ENCODE measurements at places on chromosomes 5 and 9. TPM values are rescaled to one million over a fixed set of nuclear protein-coding genes. Genes with fewer than 3 reads are reported as not detected.

Gene PCDHB6
- 0.24 TPM for total RNA-seq

Gene TMC1
- 0.31 TPM for total RNA-seq

Gene TTC23L
- total RNA-seq, result 1.6 TPM

Gene LCN2
- 3.0 TPM for total RNA-seq

Gene CFAP90
- 0.33 TPM for total RNA-seq

Gene SCGB3A2
- 57.3 TPM for total RNA-seq

Gene SOHLH1
- not detected for total RNA-seq

Gene MLANA
- total RNA-seq, result not detected

Gene SUSD3
- 13.2 TPM for total RNA-seq

Gene ZDHHC11B
- total RNA-seq, result 3.1 TPM

Gene ALDOB
- total RNA-seq, result 0.85 TPM

Gene ENHO
- 27.9 TPM for total RNA-seq

Gene POMT1
- total RNA-seq, result 36.4 TPM

Gene CACNA1B
- total RNA-seq, result 11.5 TPM

Gene CFAP157
- 0.07 TPM for total RNA-seq

- DNase-seq, result no peak
These were observed 708 bp upstream of the CSNK1G3 start for GRCh38 chr5:123511290-123511647.

DNA sequence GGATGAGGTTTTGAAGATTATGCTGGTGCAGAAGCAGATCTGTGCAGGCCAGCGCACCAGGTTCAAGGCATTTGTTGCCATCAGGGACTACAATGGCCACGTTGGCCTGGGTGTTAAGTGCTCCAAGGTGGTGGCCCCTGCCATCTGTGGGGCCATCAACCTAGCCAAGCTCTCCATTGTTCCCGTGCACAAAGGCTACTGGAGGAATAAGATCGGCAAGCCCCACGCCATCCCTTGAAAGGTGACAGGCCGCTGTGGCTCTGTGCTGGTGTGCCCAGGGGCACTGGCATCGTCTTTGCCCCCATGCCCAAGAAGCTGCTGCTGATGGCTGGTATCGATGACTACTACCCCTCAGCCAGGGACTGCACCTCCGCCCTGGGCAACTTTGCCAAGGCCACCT, 142.5 kb downstream of the SPATA31D1 start:
- no peak for DNase-seq

- no peak for DNase-seq
These were observed 19.7 kb downstream of the MYO10 start for GRCh38 chr5:16916262-16916878.

- no peak for DNase-seq
These were observed 195.9 kb upstream of the PPP1R26 start for GRCh38 chr9:135283671-135284070.

- DNase-seq, result no peak
These were observed 235.8 kb downstream of the YTHDC2 start for GRCh38 chr5:113749334-113749733.

- DNase-seq, result no peak
These were observed 12.8 kb downstream of the C5orf63 start for GRCh38 chr5:127060470-127060985.

DNA sequence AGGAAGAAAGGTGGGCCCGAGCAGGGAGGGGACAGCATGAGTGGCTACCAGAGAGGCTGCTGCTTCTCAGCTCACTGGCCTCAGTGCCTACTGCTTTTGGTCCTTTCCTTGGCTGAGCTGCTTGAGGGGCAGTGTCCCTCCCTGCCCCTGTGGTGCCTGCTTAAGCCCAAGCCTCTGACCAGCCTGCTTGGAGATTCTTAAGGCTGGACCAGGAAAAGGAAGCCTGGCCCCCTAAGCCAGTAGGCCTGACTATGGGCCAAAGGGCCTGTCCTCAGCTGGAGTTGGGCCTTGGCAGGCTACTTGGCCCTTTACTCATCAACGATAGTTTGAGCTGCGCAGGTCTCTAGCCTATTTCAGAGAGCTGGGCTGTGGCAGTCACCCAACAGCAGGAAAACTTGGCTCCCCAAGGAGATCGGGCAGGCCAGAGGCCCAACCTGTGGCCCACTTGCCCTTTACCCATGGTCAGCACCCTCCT, 24.9 kb downstream of the TCF7 start:
- no peak for DNase-seq

GRCh38 chr9:36328798-36329411, 70.7 kb upstream of the GNE start:
- no peak for DNase-seq

- peak; percentile 87 for DNase-seq
These were observed 193.8 kb upstream of the ZNF618 start for GRCh38 chr9:113682297-113682771.

DNA sequence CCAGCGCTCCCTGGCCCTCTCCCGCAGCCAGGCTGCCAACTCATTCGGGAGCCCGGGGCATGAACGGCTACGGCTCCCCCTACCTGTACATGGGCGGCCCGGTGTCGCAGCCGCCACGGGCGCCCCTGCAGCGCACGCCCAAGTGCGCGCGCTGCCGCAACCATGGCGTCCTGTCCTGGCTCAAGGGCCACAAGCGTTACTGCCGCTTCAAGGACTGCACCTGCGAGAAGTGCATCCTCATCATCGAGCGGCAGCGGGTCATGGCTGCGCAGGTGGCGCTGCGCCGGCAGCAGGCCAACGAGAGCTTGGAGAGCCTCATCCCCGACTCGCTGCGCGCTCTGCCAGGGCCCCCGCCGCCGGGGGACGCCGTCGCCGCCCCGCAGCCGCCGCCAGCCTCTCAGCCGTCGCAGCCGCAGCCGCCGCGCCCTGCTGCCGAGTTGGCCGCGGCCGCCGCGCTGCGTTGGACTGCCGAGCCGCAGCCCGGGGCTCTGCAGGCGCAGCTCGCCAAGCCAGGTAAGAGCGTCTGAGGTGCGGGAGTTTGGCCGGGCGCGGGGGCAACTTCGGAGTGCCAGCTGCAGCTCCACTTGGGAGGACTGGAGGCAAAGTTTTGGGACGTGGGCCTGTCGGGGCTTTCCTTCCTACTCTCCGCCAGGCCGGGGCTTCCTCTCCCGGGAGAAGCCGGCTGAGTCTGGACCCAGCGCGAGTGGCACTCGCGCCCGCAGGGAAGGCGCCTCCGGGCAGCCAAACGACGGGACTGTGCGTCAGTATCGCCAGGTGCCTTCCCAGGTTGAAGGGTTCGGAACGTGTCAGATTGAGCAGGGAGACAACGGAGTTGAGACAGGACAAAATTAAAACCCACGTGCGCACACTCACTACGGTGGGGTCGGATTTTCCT, 735 bp downstream of the DMRT3 start:
- DNase-seq, result peak; percentile 57

GRCh38 chr9:97857606-97858392, 4.8 kb downstream of the FOXE1 start:
- DNase-seq, result peak; percentile 46

DNA sequence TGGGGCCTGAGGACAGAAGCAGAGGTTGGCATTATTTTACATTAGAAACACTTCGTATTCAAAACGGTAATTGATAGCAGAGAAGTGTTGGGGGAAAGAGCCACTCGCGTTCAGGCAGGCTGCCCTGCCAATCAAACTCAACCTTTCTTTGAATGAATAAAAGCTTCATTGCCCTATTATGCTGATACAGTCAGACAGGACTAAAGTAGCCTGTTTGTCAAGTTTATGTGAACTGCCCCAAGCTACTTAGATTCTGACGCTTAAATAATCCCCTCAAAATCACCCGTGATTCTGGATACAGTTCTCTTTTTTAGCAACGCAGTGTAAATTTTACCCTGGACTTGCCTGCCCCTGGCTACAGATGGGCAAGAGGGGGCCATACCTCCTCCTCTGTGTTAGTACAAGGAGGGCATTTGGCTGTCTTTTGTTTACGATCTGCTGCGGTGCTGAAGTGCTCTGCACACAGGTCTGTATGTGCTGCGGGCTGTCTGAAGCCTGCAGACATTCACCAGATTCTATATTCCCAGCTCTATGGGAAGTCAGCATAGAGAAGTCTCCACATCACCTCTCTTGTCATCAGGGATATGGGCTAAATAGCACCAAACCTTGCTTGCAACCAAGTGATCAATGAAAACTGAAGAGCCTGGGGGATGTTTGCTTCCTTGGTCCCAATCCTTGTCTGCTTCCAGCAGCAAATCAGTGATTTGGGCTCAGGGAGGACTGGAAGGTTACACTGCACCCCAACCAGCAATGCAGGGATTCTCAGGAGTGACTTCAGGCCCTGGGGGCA, 218.4 kb downstream of the EBF1 start:
- no peak for DNase-seq

DNA sequence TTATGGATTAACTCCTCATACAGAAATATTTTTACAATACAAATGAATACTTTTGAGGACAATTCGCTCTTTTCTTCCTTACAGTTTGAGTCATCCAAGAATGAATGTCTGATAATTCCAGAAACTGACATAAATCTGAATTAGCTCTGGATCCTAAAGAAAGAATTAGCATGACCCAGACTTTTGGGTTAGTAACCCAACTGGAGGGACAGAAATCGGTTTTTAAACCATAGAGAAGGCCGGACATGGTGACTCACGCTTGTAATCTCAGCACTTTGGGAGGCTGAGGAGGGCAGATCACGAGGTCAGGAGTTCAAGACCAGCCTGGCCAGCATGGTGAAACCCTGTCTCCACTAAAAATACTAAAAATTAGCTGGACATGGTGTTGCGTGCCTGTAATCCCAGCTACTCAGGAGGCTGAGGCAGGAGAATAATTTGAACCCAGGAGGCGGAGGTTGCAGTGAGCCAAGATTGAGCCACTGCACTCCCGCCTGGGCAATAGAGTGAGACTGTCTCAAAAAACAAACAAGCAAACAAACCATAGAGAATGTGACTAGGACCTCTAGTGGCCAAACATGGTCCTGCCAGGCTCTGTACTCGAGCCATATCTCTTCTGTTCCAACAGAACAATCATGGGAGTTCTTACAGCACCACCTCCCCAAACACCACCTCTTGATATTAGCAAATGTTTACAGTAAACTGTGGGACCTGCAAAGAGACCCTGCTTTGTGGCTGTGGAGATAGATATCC, 44.8 kb downstream of the LURAP1L start:
- DNase-seq, result peak; percentile 62

- no peak for DNase-seq
These were observed 1.9 kb upstream of the PPP2CA start for GRCh38 chr5:134227776-134228175.

- no peak for DNase-seq
These were observed 97.7 kb upstream of the ANKRD55 start for GRCh38 chr5:56330806-56331205.

- DNase-seq, result no peak
These were observed 21.3 kb downstream of the WNK2 start for GRCh38 chr9:93205045-93205768.

DNA sequence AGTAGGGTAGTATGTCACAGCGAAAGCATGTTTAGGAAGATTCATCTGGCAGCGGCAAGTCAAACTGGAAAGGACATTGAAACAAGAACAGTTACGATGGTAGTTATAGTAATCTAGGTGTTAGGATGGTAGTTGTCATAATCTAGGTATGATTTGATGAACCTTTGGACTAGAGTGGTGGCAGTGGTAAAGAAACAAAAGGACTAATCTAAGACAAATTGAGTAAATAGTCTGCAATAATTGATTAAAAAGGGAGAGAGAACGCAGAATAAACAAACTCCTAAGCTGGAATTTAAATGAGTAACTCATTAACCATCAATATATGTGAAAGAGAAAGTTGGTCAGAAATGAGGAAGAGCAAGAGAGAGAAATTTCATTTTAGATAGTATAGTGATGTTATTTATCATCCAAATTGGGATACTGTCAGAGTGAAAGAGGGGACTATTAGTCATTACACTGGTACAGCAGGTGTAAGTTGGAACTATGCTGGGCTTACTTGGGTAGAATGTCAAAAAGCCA, 56.8 kb downstream of the MTREX start:
- no peak for DNase-seq

- no peak for DNase-seq
These were observed 92.9 kb downstream of the NDFIP1 start for GRCh38 chr5:142201471-142201887.

GRCh38 chr5:82692826-82693225, 384.4 kb downstream of the TMEM167A start:
- no peak for DNase-seq

DNA sequence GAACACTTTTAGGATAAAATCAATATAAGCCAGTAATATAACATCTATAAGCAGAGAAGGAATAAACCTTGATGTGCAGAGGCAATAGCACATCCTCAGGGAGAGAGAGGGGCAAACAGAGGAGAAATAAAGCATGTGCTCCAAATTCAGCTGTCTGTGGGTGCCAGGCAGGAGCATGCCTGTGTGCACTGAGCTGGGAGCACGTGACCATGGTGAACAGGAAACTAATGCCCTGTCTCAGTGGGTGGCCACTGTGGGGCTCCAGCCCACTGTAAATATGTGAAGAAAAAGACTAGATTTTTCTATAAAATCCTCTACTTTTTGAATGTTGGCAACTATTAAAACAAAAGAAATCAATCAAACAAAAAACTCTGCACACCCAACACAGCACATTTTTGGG, 55.3 kb downstream of the FYB1 start:
- no peak for DNase-seq

DNA sequence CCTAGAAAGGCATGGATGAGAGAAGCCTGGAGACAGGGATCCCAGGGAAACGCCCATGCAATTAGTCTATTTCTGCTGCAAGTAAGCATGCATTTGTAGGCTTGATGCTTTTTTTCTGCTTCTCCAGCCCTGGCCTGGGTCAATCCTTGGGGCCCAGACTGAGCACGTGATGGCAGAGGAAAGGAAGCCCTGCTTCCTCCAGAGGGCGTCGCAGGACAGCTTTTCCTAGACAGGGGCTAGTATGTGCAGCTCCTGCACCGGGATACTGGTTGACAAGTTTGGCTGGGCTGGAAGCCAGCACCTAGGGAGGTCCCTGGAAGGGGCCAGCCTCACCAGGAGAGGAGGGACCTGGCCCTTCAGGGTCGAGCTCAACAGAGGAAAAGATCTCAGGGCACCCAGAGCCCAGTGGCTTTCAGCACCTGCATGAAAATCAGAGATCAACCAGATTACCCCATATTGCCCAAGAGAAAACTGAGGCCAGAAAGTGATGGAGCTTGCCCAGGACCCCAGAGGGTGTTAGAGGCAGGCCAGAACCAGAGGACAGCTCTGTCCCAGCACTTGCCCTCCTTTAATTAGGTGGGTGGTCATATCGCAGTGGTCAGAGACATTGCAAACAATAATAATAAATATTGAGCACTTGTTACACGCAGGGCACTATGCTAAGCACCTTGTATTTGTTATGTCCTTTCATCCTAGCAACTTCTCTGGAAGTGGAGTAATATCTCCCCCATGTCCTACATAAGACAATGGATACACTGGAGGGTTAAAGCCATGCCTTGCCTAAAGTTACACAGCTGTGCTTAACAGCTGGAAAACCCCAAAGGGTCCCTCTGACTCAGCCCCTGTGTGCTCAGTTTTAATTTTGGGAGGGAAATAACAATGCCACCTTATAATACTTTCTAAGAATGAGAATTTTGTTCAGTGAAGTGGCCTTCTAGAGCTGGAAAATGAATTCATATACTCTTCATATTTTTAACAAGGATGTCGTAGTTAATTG, 67.1 kb downstream of the KLF4 start:
- peak; percentile 89 for DNase-seq

DNA sequence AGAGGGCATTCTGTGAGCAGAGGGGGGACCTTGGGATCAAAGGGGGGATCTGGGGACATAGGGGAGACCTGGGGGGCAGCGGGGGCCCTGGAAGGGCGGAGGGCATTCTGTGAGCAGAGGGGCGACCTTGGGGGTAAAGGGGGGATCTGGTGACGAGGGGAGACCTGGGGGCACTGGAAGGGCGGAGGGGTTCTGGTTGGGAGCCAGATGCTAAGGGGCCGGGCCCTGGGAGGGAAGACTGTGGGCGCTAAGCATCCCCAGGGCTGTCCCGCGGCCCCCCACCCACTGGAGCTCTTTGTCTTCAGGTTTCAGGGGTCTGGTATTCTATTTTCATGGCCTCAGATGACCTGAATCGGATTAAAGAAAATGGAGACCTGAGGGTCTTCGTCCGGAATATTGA, 748 bp downstream of the LCN9 start:
- no peak for DNase-seq

All from WTC11 (cell line).